H9 (cell line): ENCODE measurements at places on chromosomes 3 and 15. TPM values are rescaled to one million over a fixed set of nuclear protein-coding genes. Genes with fewer than 3 reads are reported as not detected.

Gene ADGRG7
- total RNA-seq, result not detected in 2 replicates

Gene PLA2G4B
- total RNA-seq, result 3.7 and 6.3 TPM in 2 replicates

Gene SLC41A3
- total RNA-seq, result 35.5 and 37.3 TPM in 2 replicates

Gene NEK10
- 0.66 and 0.97 TPM in 2 replicates for total RNA-seq

Gene DUSP7
- total RNA-seq, result 23.5 and 24.0 TPM in 2 replicates

Gene NUTM1
- total RNA-seq, result 0.26 and 0.46 TPM in 2 replicates

Gene TP63
- total RNA-seq, result not detected in 2 replicates

Gene C3orf62
- total RNA-seq, result 4.5 and 4.6 TPM in 2 replicates

Gene TMEM40
- total RNA-seq, result not detected in 2 replicates

Gene XIRP1
- total RNA-seq, result not detected in 2 replicates

Gene NBEAL2
- total RNA-seq, result 50.4 and 52.1 TPM in 2 replicates

Gene ITPKA
- total RNA-seq, result 0.77 and 0.99 TPM in 2 replicates
